Peyer's patch (tissue), 4 donors: ENCODE measurements at places on chromosomes 3 and 15. TPM values are rescaled to one million over a fixed set of nuclear protein-coding genes. Genes with fewer than 3 reads are reported as not detected.

- H3K27me3 ChIP-seq, result no peaks in the 10 kb centered on the region
- no peak within 1 kb of the TSS for H3K27ac ChIP-seq
- DNase-seq, result no peak
- H3K36me3 ChIP-seq, result no peaks in the 10 kb centered on the region
- no peaks in the 10 kb centered on the region for H3K4me1 ChIP-seq
- H3K4me3 ChIP-seq, result no peak within 1 kb of the TSS
Observed at GRCh38 chr15:76011627-76012551, at the start of gene NRG4. Gene NRG4, minus strand, starts transcription at chr15:76012424. Its CDS starts 1,194 bp downstream, at chr15:76011230.

DNA sequence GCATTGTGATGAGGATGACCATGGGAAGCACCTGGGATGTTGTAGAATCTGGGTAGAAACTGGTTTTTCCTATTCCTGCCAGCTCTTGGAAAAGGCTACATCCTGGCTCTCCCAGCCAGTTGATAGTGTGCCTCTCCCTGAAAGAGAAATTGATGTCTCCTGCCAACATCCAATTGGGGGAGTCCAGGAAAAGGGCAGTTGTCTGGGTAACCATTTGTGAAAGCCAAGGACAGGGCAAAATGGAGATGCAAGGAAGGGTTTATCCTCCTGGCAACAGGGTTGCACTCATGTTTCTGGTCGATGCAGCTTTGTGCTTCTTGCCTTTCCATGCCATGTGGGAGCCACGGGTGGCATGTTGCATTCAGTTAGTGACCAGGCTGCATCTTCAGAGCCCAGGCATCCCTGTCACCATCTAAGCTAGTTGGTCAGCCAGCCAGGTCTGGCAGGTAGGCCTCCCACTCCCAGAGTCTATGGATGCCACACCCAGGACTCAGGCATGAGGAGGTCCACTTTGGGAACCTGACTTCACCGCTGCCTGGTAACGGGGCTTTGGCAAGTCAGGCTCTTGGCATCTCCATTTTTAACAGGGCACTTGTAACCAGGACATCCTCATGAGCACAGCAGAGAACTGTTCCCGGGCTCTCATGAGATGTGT lies 153.5 kb downstream of the DNAJB8 start:
- no peaks in the 10 kb centered on the region for H3K27me3 ChIP-seq
- no peaks in the 10 kb centered on the region for H3K36me3 ChIP-seq
- no peaks in the 10 kb centered on the region for H3K4me1 ChIP-seq
- no peak overlapping the region for H3K4me3 ChIP-seq

DNA sequence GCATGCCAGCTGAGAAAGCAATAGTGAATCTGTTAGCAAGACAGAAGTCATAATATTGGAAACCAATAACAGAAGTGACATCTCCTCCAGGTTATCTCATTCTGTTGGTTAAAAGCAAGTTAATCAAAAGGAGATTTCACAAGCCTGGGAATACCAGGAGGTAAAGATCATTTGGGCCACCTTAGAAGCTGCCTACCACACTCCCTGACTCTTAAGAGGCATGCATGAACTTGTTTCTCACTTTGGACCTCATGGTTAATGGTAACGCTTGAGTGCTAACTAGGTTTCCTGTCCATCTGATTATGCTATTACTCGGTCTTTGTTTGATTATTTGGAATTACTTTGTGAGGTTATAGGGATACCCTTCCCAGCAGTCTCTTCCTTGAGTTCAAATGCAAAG lies 650.8 kb upstream of the SGO1 start:
- no peak for DNase-seq
- no peaks in the 10 kb centered on the region for H3K36me3 ChIP-seq
- H3K4me3 ChIP-seq, result no peak overlapping the region
- H3K27ac ChIP-seq, result no peak overlapping the region

DNA sequence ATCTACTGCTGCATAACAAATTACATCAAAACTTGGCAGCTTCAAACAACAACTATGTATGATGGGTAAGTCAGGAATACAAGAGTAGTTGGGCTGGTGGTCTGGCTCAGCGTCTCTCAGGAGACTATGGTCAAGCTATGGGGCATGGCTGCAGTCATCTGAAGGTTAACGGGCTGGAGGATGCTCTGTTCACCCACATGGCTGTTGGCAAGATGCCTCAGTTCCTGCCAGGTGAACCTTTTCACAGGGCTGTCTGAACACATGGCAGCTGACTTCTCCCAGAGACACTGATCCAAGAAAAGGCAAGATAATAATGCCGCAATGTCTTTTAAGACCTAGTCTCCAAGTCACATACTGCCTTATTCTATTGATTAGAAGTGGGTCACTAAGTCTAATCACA lies 63.7 kb downstream of the GPR176 start:
- H3K27ac ChIP-seq, result no peak overlapping the region
- no peak overlapping the region for H3K4me3 ChIP-seq
- no peaks in the 10 kb centered on the region for H3K4me1 ChIP-seq
- H3K27me3 ChIP-seq, result no peaks in the 10 kb centered on the region
- H3K36me3 ChIP-seq, result no peaks in the 10 kb centered on the region

GRCh38 chr3:157746391-157746790 lies 243.2 kb upstream of the VEPH1 start:
- no peaks in the 10 kb centered on the region for H3K27me3 ChIP-seq
- no peak overlapping the region for H3K27ac ChIP-seq
- no peaks in the 10 kb centered on the region for H3K4me1 ChIP-seq
- H3K36me3 ChIP-seq, result no peaks in the 10 kb centered on the region
- H3K4me3 ChIP-seq, result no peak overlapping the region

GRCh38 chr3:25547943-25548674 lies 116.6 kb downstream of the TOP2B start:
- H3K27me3 ChIP-seq, result no peaks in the 10 kb centered on the region
- H3K36me3 ChIP-seq, result no peaks in the 10 kb centered on the region
- H3K4me3 ChIP-seq, result no peak overlapping the region

- H3K36me3 ChIP-seq, result no peaks in the 10 kb centered on the region
- H3K4me1 ChIP-seq, result no peaks in the 10 kb centered on the region
Observed at GRCh38 chr3:73915886-73916285, 291.1 kb upstream of the PDZRN3 start.

GRCh38 chr3:141082064-141082463 lies 30.9 kb downstream of the SPSB4 start:
- no peaks in the 10 kb centered on the region for H3K27me3 ChIP-seq
- DNase-seq, result no peak
- H3K36me3 ChIP-seq, result no peaks in the 10 kb centered on the region
- H3K4me1 ChIP-seq, result no peaks in the 10 kb centered on the region

DNA sequence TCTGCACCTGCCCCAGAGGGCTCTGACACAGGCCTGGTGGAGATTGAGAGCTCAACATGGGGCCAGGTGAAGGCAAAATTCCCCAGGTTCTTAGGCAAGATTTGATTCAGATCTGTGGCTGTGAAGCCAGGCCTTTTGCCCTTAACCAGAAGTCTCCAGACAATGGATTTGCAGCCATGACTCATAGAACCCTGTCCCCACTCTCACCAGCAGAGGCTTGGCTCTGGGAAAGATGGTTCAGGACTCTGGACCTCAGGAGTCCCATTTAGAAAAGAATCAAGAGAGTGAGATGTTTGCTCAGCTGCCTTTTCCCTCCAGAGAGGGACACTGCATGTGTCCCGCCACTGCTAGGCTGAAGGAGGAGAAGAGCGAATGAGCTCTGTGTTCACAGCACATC lies 361.4 kb upstream of the ICE2 start:
- no peaks in the 10 kb centered on the region for H3K4me1 ChIP-seq
- H3K4me3 ChIP-seq, result no peak overlapping the region
- H3K36me3 ChIP-seq, result no peaks in the 10 kb centered on the region
- no peaks in the 10 kb centered on the region for H3K27me3 ChIP-seq
- no peak for DNase-seq

DNA sequence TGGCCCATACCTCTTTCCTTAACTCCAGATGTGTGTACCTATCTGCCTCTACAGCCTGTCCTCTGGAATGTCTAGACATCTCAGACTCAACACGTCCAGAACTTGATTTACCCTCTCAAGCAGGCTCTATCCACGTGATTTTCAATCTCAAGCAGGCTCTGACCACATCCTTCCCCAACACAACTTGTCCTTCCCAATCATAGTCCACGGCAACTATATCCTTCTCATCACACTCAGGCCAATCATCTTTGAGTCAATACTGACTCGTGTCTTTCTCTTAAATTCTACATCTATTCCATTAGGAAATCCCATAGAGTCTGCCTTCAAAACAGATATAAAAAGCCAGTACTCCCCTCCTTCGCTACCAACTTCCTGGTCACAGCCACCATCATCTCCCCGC lies 70.4 kb downstream of the FOXP1 start:
- no peaks in the 10 kb centered on the region for H3K4me1 ChIP-seq
- no peak for DNase-seq
- no peak overlapping the region for H3K27ac ChIP-seq
- H3K36me3 ChIP-seq, result no peaks in the 10 kb centered on the region

GRCh38 chr3:158167737-158168557 lies 58.1 kb downstream of the RSRC1 start:
- no peaks in the 10 kb centered on the region for H3K36me3 ChIP-seq
- no peaks in the 10 kb centered on the region for H3K4me1 ChIP-seq
- no peak for DNase-seq
- no peak overlapping the region for H3K4me3 ChIP-seq

DNA sequence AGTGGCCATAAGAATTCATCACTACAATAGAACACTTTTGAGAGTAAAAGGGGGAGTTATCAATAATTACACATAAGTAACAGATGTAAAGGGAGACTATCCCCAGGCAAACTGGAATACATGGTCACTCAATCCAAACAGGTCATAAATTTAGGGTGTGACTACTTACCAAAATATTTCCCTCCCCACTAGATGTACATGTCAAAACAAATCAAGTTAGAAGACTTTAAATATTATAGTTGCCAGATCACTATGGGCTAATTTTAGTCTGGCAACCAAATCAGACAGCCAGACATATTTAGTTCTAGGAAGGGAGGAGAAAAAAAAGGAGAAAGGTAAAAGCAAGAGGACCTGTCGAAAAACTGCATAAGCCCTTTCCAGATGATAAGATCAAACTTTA lies 23.1 kb downstream of the SLC24A5 start:
- H3K4me1 ChIP-seq, result no peaks in the 10 kb centered on the region
- no peak overlapping the region for H3K4me3 ChIP-seq
- no peak overlapping the region for H3K27ac ChIP-seq
- H3K27me3 ChIP-seq, result no peaks in the 10 kb centered on the region
- no peaks in the 10 kb centered on the region for H3K36me3 ChIP-seq

GRCh38 chr3:112976001-112976400 lies 1.1 kb upstream of the CD200R1 start:
- no peaks in the 10 kb centered on the region for H3K27me3 ChIP-seq
- DNase-seq, result no peak
- no peaks in the 10 kb centered on the region for H3K4me1 ChIP-seq
- H3K27ac ChIP-seq, result no peak overlapping the region

DNA sequence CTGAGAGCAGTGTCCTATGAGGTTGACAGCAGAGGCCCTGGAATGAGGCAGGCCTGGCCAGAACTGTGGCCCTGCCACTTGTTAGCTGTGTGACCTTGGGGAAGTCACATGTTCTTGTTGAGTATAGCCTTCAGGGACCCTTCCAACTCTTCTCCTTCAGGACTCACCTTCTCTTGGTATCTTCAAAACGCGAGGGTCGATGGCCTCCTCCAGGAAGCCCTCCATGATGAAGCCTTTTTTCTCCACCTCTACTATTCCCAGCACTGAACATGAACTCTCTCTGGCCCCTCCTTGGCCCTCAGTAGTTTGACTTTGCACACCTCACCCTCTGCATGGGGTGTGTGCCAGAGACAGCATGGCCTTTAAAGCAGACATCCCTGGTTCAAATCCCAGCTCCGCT lies 195.1 kb upstream of the LINGO1 start:
- no peaks in the 10 kb centered on the region for H3K36me3 ChIP-seq
- no peak for DNase-seq
- H3K27me3 ChIP-seq, result no peaks in the 10 kb centered on the region
- no peak overlapping the region for H3K4me3 ChIP-seq

DNA sequence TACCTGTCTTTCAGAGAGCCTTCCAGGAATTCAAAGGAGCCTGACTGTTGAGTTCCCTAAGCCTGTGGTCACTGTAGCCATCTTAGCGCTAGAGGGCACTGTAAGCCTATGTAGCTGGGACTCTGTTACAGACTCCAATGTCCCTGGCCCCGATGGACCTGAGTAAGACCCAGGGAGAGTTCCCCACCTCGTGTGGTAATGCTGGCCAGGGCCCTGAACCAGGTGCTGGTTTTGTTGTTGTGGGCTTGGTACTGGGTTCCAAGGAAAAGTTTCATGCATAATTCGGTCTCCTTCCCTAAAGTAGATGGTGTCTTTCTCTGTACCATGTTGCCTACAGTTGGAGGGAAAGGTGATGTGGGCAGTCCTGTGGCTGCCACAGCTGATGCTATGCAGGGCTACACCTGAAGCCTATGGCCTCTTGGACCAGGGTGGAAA lies 32.4 kb downstream of the CDAN1 start:
- H3K4me3 ChIP-seq, result no peak overlapping the region
- no peaks in the 10 kb centered on the region for H3K4me1 ChIP-seq
- no peaks in the 10 kb centered on the region for H3K27me3 ChIP-seq
- DNase-seq, result peak; percentile 88
- no peak overlapping the region for H3K27ac ChIP-seq

DNA sequence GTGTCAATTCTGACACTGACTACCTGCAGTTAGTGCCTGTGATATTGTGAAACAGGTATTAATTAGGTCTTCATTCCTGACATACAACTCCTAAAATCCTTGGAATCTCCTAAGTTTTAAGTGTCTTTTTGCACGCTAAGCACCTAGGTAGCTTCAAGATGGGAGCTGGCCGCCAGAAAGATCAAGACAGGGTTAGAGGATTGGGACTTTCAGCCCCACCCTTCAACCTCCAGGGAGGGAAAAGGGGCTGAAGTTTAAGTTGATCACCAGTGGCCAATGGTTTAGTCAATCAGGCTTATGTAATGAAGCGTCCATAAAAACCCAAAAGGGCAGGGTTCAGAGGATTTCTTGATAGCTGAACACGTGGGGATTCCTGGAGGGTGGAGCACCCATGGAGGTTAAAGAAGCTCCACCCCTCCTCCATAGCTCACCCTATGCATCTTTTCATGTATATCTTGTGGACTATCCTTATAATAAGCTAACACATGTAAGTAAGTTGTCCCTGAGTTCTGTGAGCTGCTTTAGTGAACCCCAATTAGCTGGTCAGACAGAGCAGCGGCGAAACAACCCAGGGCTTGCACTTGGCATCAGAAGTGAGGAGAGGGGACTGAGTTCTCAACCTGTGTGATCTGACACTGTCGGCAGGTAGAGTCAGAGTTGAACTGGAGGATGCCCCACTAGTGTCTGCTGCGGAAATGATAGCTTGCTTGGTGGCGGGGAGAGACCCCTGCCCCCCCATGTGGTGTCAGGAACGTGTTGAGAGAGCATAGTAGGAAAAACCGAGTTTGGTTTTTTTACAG lies 12.8 kb upstream of the SRP14 start:
- no peaks in the 10 kb centered on the region for H3K36me3 ChIP-seq
- DNase-seq, result peak; percentile 74
- peak overlapping the region; percentile 80 for H3K27ac ChIP-seq
- no peaks in the 10 kb centered on the region for H3K27me3 ChIP-seq
- peaks cover 15% of the 10 kb centered on the region for H3K4me1 ChIP-seq
- H3K4me3 ChIP-seq, result no peak overlapping the region

- no peaks in the 10 kb centered on the region for H3K4me1 ChIP-seq
- no peak for DNase-seq
- no peak overlapping the region for H3K4me3 ChIP-seq
- H3K36me3 ChIP-seq, result no peaks in the 10 kb centered on the region
Observed at GRCh38 chr15:73822998-73823397, 50.4 kb upstream of the TBC1D21 start.

GRCh38 chr3:60294181-60294580 lies 957.1 kb downstream of the FHIT start:
- no peak overlapping the region for H3K27ac ChIP-seq
- no peaks in the 10 kb centered on the region for H3K4me1 ChIP-seq
- no peaks in the 10 kb centered on the region for H3K27me3 ChIP-seq
- H3K36me3 ChIP-seq, result no peaks in the 10 kb centered on the region

Gene FOXB1
- total RNA-seq, result not detected

Gene CNOT10
- 22.8 TPM for total RNA-seq

Gene B3GNT5
- total RNA-seq, result 66.2 TPM
